ENCODE measurements at places on chromosomes 7 and 10.

GRCh38 chr7:25885057-25885576 is 266.9 kb upstream of the NFE2L3 start:
- no peak for DNase-seq

DNA sequence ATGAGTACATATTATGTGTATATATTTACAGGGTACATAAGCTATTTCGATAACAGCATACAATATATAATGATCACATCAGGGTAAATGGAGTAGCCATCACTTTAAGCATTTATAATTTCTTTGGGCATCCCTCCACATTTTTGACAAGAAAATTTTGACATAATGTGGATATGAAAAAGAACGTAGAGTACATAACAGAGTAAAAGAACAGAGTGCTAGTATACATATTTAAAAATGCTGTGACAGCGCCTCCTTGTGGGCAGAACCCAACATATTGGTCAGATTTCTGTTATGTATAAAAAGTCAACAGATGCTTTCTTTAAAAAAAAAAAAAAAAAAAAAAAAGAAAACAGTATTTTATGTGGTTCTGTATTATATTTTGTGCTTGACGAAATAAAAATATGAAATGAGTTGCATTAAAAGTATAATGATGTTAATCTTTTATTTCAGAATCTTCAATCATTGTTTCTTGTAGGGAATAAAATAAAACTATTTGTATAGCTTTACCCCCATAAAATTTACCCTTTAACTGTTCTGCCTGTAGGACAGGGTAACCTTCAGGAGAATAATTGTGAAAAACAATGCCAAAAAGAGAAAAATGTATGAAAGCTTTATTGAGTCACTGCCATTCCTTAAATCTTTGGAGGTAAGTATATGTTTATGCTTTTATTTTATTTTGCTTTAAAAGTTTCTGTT is 18.3 kb upstream of the HBP1 start:
- DNase-seq, result no peak

- DNase-seq, result no peak
Measured at GRCh38 chr7:23347682-23348180, 48.6 kb downstream of the MALSU1 start.

DNA sequence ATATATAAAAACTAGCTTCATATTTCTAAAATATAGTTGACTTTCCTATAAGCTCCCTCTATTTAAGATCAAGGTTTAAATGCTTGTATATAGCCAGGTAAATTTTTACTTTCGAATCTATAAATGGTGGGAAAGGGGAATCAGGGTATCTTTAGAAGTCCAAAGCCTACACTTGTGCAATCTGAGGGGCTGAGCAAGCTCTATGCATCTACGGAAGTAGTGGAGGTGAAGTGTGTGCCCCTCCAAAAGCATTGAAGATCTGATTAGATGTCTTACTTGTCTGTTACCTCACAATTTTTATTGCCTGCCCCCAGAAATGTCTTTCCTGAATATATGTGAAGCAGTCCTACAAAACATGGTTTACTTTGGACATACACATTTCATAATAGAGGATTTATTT is 1.6 kb downstream of the AKAP9 start:
- no peak for DNase-seq

DNA sequence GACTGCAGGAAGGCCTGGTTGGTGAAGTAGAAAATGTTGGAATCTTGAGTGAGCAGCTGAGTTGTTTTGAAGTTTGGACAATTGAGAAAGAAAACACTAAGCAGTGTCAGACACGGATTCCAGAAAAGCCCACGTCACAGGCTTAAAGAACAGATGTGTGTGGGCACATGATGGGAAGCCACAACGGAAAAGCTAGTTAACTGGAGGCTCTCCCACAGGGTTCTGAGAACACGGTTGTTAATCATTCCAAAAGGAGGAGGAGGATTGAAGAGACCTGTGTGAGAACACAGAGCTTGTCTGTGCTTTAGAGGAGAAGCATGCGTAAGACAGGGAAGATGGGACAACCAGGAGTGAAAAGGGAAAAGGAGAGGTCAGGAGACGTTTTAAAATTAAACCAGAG is 42.6 kb downstream of the SHH start:
- DNase-seq, result no peak

GRCh38 chr10:11685787-11686218 is 56.4 kb upstream of the ECHDC3 start:
- no peak for DNase-seq

- no peak for DNase-seq
Measured at GRCh38 chr10:21811245-21811585, 192.3 kb downstream of the DNAJC1 start.

DNA sequence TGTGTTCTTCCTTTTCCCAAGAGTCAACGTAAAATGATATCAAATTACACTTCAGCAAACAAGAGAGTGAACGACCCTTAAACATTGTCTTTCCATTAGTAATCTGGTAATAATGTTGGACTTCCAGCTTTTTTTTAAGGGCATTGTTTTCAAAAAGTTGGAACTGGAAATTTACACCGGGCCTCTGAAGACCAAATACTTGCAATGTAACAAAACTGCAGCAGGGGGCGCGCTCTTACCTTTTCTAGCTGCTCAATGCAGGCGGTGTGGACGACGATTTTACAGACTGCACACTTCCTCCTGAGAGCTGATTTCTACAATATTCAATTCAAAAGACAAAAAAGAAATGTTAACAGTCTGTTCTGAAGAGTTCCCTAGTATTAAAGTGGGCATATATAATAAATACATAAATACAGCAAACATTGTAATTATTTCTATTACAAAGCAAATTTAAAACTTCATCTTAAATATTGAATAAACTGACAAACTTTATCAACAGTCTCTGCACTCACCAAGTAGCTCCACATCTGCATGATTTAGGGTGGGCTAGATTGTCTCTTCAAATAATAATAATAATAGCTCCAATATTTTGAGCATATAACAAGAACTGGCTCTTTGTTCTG is 190.4 kb downstream of the DGKI start:
- peak; percentile 34 for DNase-seq

DNA sequence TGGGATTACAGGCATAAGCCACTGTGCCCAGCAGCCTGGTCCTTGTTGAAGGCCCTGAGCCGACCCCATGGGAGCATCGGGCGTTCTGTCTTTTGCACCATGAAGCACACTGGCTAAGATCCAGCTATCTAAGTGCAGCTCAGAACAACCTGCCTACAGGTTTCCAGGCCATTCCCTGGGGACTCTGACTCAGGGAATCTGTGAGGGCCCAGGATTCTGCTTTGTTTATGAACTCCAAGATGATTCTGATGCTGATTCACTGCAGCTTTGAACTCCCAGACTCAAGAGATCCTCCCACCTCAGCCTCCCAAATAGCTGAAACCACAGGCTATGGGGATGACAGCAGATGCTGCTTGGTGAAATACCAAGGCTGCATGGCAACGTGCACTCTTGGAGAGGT is 30.2 kb downstream of the NPTX2 start:
- no peak for DNase-seq

- no peak for DNase-seq
Measured at GRCh38 chr10:44437840-44438511, 53.1 kb upstream of the CXCL12 start.

GRCh38 chr10:97873569-97873968 is 23.9 kb downstream of the GOLGA7B start:
- DNase-seq, result no peak

DNA sequence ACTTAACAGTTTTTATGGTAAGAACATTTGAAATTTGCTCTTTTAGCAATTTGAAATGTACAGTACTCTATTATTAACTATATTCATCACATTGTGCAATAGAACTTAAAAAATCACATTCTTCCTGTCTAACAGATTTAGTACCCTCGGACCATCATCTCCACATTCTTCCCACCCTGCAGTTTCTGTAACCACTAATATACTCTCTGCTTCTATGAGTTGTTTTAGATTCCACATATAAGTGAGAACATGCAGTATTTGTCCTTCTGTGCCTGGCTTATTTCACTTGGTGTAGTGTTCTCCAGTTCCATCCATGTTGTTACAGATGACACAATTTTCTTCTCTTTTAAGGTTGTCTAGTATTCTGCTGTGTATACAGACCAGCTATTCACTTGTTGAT is 88.9 kb upstream of the SEC61G start:
- DNase-seq, result no peak

GRCh38 chr10:116385994-116386809 is 41.4 kb upstream of the PNLIPRP3 start:
- DNase-seq, result no peak
